ENCODE measurements at places on chromosomes 16 and 17. TPM values are rescaled to one million over a fixed set of nuclear protein-coding genes. Genes with fewer than 3 reads are reported as not detected.

The TBC1D3G gene
- polyA plus RNA-seq, result 5.9 TPM

The PIRT gene
- polyA plus RNA-seq, result not detected

The ASB16 gene
- polyA plus RNA-seq, result 6.4 TPM

The NEUROD2 gene
- not detected for polyA plus RNA-seq

The PTX4 gene
- not detected for polyA plus RNA-seq

The DLX3 gene
- 2.1 TPM for polyA plus RNA-seq

The SULT1A3 gene
- polyA plus RNA-seq, result 7.7 TPM

The SEPTIN1 gene
- polyA plus RNA-seq, result 8.7 TPM

The LGALS9B gene
- polyA plus RNA-seq, result not detected

The MEAK7 gene
- polyA plus RNA-seq, result 33.4 TPM

The XAF1 gene
- polyA plus RNA-seq, result not detected

The ACSM3 gene
- 2.0 TPM for polyA plus RNA-seq

Data from cardiac muscle cell (in vitro differentiated cells and primary cell).